Fibroblast of lung (primary cell): ENCODE measurements at places on chromosomes 5 and 9. TPM values are rescaled to one million over a fixed set of nuclear protein-coding genes. Genes with fewer than 3 reads are reported as not detected.

Gene TXNDC8
- not detected in 2 replicates for total RNA-seq

Gene BSPRY
- total RNA-seq, result not detected in 2 replicates

Gene ANKRD20A1
- under 0.01 TPM in 1 of 2 replicates, not detected in the other for total RNA-seq

Gene SMIM33
- not detected in 2 replicates for total RNA-seq

Gene PCDHGA8
- total RNA-seq, result 2.6 and 4.6 TPM in 2 replicates

Gene SHOC1
- total RNA-seq, result under 0.01 TPM in 2 replicates

Gene FSD1L
- 3.6 and 6.1 TPM in 2 replicates for total RNA-seq

Gene IFNB1
- under 0.01 and 0.17 TPM in 2 replicates for total RNA-seq

Gene GRAMD2B
- 12.1 and 21.3 TPM in 2 replicates for total RNA-seq

Gene OLFM1
- 2.0 and 2.3 TPM in 2 replicates for total RNA-seq

Gene PCDHGB7
- total RNA-seq, result 13.0 and 13.6 TPM in 2 replicates

Gene CCDC192
- not detected in 2 replicates for total RNA-seq

Gene PCDHGB3
- 3.1 and 5.8 TPM in 2 replicates for total RNA-seq

Gene PRR16
- 3.1 and 7.3 TPM in 2 replicates for total RNA-seq

Gene FGF18
- 8.0 and 19.3 TPM in 2 replicates for total RNA-seq

Gene SLC35A4
- total RNA-seq, result 9.0 and 21.5 TPM in 2 replicates

Gene SMIM32
- not detected in 2 replicates for total RNA-seq

Gene SVEP1
- total RNA-seq, result 76.3 and 96.9 TPM in 2 replicates

Gene POLK
- 33.4 and 44.9 TPM in 2 replicates for total RNA-seq

Gene GABRA6
- not detected in 2 replicates for total RNA-seq

Gene FAM81B
- not detected in 2 replicates for total RNA-seq

Gene QRFP
- not detected in 2 replicates for total RNA-seq

Gene HBEGF
- 1.8 TPM in 2 replicates for total RNA-seq

Gene ANKRD18A
- total RNA-seq, result not detected in 2 replicates

Gene PCDHA1
- total RNA-seq, result under 0.01 TPM in 2 replicates

Gene HEMGN
- not detected in 2 replicates for total RNA-seq

Gene PRSS3
- total RNA-seq, result 0.26 and 0.33 TPM in 2 replicates

Gene LECT2
- not detected in 2 replicates for total RNA-seq

Gene ARL14EPL
- total RNA-seq, result not detected in 2 replicates

Gene FBLL1
- 0.66 and 3.9 TPM in 2 replicates for total RNA-seq

Gene CARD6
- total RNA-seq, result 12.7 and 14.4 TPM in 2 replicates

Gene HACD4
- total RNA-seq, result 12.3 and 24.9 TPM in 2 replicates

Gene PCDHB10
- 0.77 and 2.0 TPM in 2 replicates for total RNA-seq

Gene LURAP1L
- 87.6 and 94.1 TPM in 2 replicates for total RNA-seq

Gene CARTPT
- total RNA-seq, result not detected in 2 replicates

Gene CMBL
- 14.4 and 20.8 TPM in 2 replicates for total RNA-seq

Gene KCNT1
- total RNA-seq, result not detected in 2 replicates

Gene PTGDS
- total RNA-seq, result 89.9 and 90.3 TPM in 2 replicates

Gene ST6GALNAC6
- 60.9 and 69.5 TPM in 2 replicates for total RNA-seq

Gene LHX6
- total RNA-seq, result not detected in 2 replicates

Gene MFAP3
- total RNA-seq, result 63.3 and 65.2 TPM in 2 replicates

Gene STING1
- 35.7 and 70.2 TPM in 2 replicates for total RNA-seq

Gene ADGRD2
- not detected in 2 replicates for total RNA-seq

Gene CEMIP2
- total RNA-seq, result 45.6 and 46.2 TPM in 2 replicates

Gene PDGFRB
- 151 and 231 TPM in 2 replicates for total RNA-seq

Gene SLC46A2
- not detected in 2 replicates for total RNA-seq
